ENCODE measurements at places on chromosomes 5 and 9. TPM values are rescaled to one million over a fixed set of nuclear protein-coding genes. Genes with fewer than 3 reads are reported as not detected.

RABGAP1 gene
- 10.3 TPM for total RNA-seq

C6 gene
- 1.2 TPM for total RNA-seq

RANBP17 gene
- total RNA-seq = 4.4 TPM

DAPK1 gene
- 1.6 TPM for total RNA-seq

NR2F1-AS1 gene
- 25.6 TPM for total RNA-seq

NNT gene
- total RNA-seq = 45.4 TPM

ANKRD34B gene
- not detected for total RNA-seq

IL17B gene
- total RNA-seq = 0.80 TPM

ZFP2 gene
- 0.39 TPM for total RNA-seq

TMEM215 gene
- not detected for total RNA-seq

Data from epithelial cell of alveolus of lung (primary cell).